Sciatic nerve (tissue), 2 donors: ENCODE measurements at places on chromosomes 2 and 18. TPM values are rescaled to one million over a fixed set of nuclear protein-coding genes. Genes with fewer than 3 reads are reported as not detected.

The RAMP1 gene
- total RNA-seq, result 26.3 TPM

The UGT1A10 gene
- total RNA-seq, result not detected

DNA sequence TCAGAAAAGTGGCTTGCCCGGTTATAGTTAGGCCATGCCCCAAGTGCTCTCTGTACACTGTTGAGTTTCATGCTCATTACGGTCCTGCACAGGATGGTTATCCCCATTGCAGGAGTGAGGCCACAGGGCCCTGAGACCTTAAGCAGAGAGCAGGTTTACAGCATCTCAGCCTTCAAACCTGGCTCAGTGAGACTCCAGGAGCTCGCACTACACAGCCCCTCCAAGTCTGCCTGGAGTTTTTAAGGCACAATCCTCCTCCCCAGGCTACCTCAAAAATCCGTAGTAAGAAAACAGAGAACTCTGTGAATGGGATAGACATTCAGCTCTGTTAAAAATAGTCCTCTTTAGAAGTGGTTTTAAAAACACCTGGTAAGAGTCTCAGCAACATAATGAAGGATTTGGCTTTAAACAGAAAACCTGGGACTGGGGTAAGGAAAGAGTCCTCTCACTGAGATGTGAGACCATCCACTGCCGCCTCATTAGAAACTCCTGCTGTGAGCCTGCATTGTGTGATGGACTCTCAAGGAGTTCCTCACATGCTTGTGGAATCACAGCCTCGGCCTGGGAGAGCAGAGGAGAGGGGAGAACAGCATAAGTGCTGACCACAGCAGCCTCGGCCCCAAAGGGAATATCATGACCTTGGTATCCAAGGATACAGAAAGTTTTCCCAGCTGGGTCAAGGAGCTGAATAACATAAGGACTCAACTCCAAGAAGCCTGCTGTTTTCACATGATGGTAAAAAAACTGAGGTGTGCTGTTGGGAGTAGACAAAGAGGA is 214.8 kb downstream of the ATAD2B start:
- no peak for DNase-seq

GRCh38 chr2:216551234-216552068 is 52.8 kb downstream of the RPL37A start:
- no peak for DNase-seq

- no peak for DNase-seq
Measured at GRCh38 chr18:46716827-46717226, 40.0 kb downstream of the ST8SIA5 start.

DNA sequence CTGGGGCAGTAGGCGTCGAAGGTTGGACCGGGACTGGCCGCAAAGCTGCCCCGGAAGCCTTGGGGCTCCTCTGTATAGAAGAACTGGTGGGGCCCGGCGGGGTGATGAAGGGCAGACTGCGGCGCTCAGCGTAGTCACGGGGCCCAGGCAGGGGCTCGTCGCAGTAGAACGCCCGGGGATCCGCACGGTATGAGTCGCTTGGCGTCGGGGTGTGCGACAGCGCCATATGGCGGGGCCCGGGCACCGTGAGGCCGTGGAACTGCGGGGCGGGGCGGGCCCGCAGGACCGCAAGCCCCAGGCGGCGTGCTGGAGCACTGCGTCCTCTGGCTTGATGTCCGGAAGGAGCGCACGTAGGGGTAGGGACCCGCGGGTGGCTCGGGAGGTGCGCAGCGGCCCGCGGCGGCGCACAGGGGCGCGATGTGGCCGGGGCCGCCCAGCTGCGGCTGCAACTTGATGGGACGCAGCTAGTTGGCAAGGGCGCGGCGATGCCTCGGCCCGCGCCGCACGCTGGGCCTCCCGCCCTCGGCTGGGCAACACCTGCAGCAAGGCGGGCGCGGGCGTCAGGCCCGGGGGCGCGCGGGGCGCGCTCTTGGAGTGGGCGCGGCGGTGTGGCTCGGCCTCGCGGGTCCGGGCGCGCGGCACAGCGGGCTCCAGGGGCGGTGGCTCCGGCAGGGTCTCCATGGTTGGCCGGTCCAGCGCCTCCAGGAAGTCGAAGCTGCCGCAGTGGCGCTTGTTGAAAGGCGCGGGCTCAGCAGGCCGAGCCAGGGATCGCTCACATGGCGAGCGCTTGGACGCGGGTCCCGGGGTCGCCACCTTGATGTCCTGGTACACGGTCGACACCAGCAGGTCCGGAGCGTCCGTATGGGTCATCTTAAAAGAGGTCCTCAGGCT is 251.4 kb downstream of the ANKRD30B start:
- DNase-seq, result no peak
